ENCODE measurements at places on chromosomes 7 and 10. TPM values are rescaled to one million over a fixed set of nuclear protein-coding genes. Genes with fewer than 3 reads are reported as not detected.

The EPO gene
- 0.06 TPM for polyA plus RNA-seq

The TMEM176B gene
- polyA plus RNA-seq: 70.0 TPM

The CFAP43 gene
- polyA plus RNA-seq: 0.30 TPM

The CEP55 gene
- 4.2 TPM for polyA plus RNA-seq

The NYAP1 gene
- polyA plus RNA-seq: 0.07 TPM

The ATP5MK gene
- 423 TPM for polyA plus RNA-seq

The UROS gene
- 37.6 TPM for polyA plus RNA-seq

The CADPS2 gene
- polyA plus RNA-seq: 5.1 TPM

The EDRF1 gene
- 35.4 TPM for polyA plus RNA-seq

The PNLIP gene
- 0.18 TPM for polyA plus RNA-seq

The CROT gene
- polyA plus RNA-seq: 4.2 TPM

The KIAA1217 gene
- polyA plus RNA-seq: 5.2 TPM

The TCAF1 gene
- polyA plus RNA-seq: 4.6 TPM

The ADAM22 gene
- 0.64 TPM for polyA plus RNA-seq

The FRMD4A gene
- 12.6 TPM for polyA plus RNA-seq

The MYL7 gene
- polyA plus RNA-seq: not detected

The WIPF3 gene
- polyA plus RNA-seq: 0.61 TPM

The MBLAC1 gene
- polyA plus RNA-seq: 2.4 TPM

The ADAM12 gene
- 0.71 TPM for polyA plus RNA-seq

The TRIM50 gene
- 0.26 TPM for polyA plus RNA-seq

The PLEKHA1 gene
- polyA plus RNA-seq: 9.3 TPM

The ANK3 gene
- polyA plus RNA-seq: 6.2 TPM

The LRRN3 gene
- 0.10 TPM for polyA plus RNA-seq

The GIMAP5 gene
- polyA plus RNA-seq: 75.9 TPM

The NODAL gene
- not detected for polyA plus RNA-seq

The TET1 gene
- 0.04 TPM for polyA plus RNA-seq

The UCMA gene
- not detected for polyA plus RNA-seq

The KIAA1549 gene
- polyA plus RNA-seq: 0.09 TPM

The PLXNA4 gene
- polyA plus RNA-seq: 0.33 TPM

The SEM1 gene
- polyA plus RNA-seq: 78.6 TPM
